ENCODE measurements at places on chromosomes 3 and 15.
A peak's percentile ranks its signal among the peaks of the same experiment; 100 is the strongest.

- DNase-seq = no peak
Observed at GRCh38 chr3:111882799-111883198, 23.7 kb downstream of the PHLDB2 start.

- no peak for DNase-seq
Observed at GRCh38 chr3:122773944-122774509, 19.6 kb downstream of the HSPBAP1 start.

DNA sequence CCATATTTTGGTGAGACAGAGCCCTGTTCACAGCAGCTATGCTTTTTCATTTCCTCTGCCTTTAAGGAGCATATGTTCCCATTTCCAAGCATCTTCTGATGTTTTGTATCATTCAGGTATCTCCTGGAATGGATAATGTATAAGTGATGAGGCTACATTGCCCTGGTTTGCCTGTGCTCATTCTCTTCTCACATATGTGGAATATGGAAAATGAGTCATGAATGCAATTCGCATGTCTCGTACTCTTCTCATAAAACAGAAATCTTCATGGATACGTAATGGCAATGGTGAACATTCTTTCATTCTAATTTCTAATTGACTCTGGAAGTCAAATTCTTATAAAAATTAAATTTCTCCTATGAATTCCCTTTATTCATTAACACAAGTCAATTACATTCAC lies 143.1 kb downstream of the CDIN1 start:
- no peak for DNase-seq

- DNase-seq = no peak
Observed at GRCh38 chr15:27495963-27496459, 525.0 kb downstream of the GABRG3 start.

DNA sequence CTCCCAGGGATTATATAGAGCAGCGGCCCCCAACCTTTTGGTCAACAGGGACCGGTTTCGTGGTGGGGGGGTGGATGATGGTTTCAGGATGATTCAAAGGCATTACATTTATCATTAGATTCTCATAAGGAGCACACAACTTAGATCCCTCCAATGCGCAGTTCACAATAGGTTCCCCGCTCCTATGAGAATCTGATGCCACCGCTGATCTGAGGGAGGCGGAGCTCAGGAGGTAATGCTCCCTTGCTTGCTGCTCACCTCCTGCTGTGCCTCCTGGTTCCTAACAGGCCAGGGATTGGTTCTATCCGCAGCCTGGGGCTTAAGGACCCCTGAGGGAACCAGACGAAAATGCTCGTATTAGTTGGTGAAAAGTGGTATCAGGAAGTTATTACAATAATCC lies 1.3 kb upstream of the HACD2 start:
- peak; percentile 58 for DNase-seq

- DNase-seq = no peak
Observed at GRCh38 chr3:134804508-134805480, 9.7 kb downstream of the EPHB1 start.

DNA sequence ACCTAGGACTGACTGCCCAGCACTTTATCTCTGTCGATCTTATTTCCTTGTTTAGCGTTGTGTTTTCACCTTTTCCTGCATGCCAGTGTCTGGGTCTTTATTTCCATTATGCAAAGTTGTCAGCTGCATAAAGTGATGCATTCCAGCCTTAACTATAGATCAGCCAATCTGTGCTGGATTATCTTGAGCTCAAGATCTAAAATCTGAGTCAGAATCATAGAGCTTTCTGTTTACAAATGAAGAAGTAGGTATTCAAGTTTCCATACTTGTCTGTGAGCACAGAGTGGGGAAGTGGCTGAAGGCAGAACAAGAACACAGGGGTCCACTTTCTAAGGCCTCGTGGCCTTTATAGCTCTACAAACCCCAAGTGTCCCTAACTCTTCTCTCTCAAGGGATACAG lies 82.4 kb upstream of the PLCL2 start:
- DNase-seq = no peak

DNA sequence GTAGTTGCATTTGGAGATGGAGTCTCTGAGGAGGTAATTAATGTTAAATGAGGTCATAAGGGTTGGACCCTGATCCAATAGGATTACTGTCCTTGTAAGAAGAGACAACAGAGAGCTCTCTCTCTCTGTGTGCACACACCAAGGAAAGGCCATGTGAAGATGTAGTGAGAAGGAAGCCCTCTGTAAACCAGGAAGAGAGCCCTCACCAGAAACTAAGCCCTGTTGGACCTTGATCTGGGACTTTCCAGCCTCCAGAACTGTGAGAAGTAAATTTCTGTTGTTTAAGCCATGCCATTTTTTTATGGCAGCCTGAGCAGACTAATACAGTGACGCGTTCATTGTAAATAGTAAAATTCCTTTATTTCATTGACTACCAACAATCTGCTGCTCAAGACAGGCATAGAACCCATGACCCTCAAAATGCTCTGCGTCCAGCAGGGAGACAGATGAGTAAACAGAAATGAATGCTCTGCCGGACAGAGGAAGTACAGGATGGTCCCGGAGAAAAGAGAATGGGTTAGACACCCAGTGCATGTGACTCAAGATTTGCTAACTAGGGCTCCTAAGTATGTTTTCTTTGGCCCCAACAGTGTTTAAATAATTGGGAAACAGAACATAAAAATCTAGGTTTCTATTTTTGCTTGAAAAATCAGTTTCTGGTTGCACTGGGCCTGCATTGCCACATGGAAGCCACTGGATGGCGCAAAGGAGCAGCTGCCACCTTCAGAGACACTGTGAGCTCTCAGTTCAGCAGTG lies 37.9 kb upstream of the TNFAIP8L3 start:
- peak; percentile 12 for DNase-seq

- no peak for DNase-seq
Observed at GRCh38 chr3:51710631-51711351, 3.9 kb downstream of the GRM2 start.

- no peak for DNase-seq
Observed at GRCh38 chr15:80431635-80432344, 27.6 kb downstream of the ARNT2 start.

DNA sequence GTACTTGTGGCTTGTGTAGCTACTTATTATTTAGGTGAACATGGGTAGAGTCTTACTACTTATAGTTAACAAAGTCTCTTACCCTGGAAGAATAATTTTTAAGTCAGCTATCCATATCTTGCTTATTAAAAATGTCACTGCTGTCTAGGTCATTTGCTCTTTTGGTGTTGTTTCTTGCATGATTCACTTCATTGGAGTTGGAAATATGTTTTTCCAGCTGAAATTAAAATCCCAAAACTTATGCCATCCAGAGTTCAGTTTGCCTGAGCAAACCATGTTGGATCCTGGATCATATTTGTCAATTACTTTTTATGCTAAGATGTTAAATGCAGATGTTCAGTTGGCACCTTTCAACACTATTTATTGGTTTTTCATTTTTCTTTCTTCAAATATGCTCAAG lies 421.0 kb upstream of the RBMS3 start:
- DNase-seq = no peak

- DNase-seq = no peak
Observed at GRCh38 chr3:27281671-27282150, 87.5 kb downstream of the NEK10 start.

- no peak for DNase-seq
Observed at GRCh38 chr3:121592856-121593702, at the start of gene FBXO40. TSS of gene FBXO40 (plus strand) at chr3:121593379. CDS start at chr3:121620576, 27,197 bp downstream.

- no peak for DNase-seq
Observed at GRCh38 chr15:42364529-42364928, 5.2 kb downstream of the CAPN3 start.

GRCh38 chr15:82951472-82952157 lies 905 bp downstream of the HOMER2 start:
- no peak for DNase-seq
